ENCODE measurements at places on chromosomes 6 and 20.

GRCh38 chr6:35354361-35355135, 12.2 kb downstream of the PPARD start:
- DNase-seq, result no peak

GRCh38 chr20:46789339-46790028, 80.0 kb downstream of the SLC2A10 start:
- no peak for DNase-seq

- DNase-seq, result peak; percentile 29
Observed at GRCh38 chr20:8156235-8157079, 24.4 kb downstream of the PLCB1 start.

- DNase-seq, result no peak
Observed at GRCh38 chr6:148491638-148492251, 149.1 kb downstream of the SASH1 start.
